T follicular helper cell (primary cell): ENCODE measurements at places on chromosomes 6 and 20.

DNA sequence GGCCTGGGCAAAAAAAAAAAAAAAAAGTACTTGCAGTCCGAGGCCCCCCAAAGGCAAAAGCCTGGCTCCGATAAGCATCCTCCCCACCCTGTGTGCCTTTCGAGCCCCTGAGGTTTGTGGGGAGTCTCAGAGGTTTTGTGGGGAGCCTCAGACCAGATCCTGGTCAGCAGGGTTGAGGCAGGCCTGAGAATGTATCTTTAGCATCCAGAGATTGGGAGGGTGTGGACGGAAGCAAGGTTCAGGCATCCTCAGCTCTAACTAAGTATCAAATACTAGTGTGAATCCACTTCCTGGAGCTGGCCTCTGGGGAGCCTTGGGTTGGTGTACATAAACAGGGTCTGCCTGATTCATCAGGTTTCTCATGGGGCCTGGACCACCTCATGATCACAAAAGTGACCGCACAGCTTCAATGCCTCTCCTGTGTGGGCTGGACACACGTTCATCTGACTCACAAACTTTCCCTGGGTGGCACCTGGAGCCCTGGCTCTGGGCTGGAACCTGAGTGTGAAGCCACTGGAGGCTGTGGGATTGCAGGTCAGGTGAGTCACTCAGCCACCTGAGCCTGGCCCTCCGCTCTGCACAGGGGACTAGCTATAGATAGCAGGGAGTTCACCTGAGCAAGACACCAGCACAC is 24.4 kb downstream of the PCMTD2 start:
- DNase-seq, result no peak

DNA sequence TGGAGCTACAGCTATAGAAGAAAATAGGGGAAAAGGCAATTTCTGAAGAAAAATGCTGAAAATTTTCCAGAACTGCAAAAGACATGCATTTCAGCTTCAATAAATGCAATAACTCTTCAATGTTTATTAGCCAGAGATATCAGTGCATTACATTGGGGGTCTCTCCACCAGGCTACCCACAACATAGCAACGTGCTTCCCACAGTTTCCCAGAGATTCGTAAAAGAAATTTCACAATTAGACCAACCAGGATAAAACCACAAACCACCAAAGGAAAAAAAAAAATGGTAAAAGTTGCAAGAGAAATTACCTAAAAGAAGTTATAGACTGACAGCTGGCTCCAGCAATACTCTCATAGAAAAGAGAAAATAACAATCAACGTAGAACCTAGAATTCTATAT is 16.0 kb downstream of the LY86 start:
- no peak for DNase-seq

DNA sequence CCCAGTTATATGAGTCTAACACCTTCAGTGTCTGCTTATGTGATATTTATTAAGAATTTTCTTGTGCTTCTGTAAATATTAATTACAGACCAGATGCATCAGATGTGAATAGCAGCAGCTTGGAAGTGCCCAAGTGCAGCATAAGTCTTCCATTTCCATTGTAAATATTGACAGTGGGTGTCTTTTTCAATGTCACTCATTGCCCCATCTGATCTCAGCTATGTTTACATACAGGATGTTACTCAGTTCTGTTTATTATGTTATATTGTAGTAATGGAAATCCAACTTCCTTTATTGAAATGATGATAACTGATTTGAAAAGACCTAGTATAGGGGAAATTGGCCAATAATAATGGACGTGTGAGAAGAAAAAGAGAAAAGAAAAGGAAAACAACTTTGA is 296.7 kb downstream of the SAMD5 start:
- DNase-seq, result no peak

DNA sequence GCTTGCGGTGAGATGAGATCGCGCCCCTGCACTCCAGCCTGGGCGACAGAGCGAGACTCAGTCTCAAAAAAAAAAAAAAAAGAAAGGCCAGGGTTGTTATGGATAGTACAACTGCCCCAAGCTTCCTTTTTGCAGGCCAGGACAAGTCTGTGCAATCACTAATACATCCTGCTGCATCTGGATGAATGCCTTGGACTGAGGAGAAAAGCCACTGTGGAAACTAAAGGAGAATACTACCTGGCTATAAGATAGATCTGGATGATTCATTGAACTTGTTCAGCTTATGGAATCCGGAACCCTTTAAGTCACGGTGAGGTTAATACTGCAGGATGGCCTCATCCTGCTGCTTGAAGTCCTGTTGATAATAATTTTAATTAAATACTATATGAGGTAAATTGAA is 278.2 kb downstream of the TFAP2A start:
- DNase-seq, result no peak

GRCh38 chr6:166935353-166935752 is 21.0 kb downstream of the RNASET2 start:
- no peak for DNase-seq

- no peak for DNase-seq
These were observed 8.5 kb downstream of the CNPY3 start for GRCh38 chr6:42937548-42938427.

DNA sequence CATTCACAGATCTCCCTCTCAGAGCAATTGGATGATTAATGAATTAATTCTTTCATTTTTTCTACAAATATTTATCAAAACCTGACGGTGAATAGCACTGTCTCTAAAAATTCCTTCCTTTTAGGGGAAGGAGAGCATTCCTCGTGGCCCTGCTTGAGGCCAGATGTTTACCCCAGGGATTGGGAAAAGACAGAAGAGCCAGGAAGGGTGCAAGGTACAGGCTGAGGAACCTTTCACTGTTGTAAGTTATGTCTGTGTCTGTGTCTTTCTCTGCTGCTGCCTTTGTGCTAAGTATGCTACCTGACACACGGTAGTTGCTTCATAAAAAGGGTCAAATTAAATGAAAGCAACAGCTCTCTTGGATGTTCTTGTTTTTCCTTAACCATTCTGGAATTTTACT is 27.4 kb upstream of the CCN2 start:
- DNase-seq, result no peak

DNA sequence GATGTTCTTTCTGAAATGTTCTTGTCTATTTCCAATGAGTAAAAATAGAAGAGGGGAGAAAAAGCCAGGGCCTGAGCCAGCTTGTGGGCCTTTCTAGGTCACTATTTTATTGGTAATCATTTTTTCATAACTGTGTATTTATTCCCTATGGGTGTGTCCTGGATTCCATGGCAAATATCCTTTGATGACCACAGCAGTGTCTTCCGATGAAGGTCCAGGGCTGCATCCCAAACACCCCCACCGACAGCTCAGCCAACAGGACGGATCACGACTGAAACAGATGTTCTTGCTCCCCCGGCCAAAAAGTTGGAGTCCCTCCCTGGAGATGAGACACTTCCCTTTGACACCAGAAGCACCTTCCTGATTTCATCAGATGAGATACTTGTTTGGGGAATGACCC is 105.4 kb upstream of the PLEKHG1 start:
- DNase-seq, result no peak

GRCh38 chr6:110265273-110265672 is 85.0 kb downstream of the CDC40 start:
- no peak for DNase-seq

GRCh38 chr20:49349694-49350252 is 71.9 kb upstream of the ZNFX1 start:
- DNase-seq, result no peak

DNA sequence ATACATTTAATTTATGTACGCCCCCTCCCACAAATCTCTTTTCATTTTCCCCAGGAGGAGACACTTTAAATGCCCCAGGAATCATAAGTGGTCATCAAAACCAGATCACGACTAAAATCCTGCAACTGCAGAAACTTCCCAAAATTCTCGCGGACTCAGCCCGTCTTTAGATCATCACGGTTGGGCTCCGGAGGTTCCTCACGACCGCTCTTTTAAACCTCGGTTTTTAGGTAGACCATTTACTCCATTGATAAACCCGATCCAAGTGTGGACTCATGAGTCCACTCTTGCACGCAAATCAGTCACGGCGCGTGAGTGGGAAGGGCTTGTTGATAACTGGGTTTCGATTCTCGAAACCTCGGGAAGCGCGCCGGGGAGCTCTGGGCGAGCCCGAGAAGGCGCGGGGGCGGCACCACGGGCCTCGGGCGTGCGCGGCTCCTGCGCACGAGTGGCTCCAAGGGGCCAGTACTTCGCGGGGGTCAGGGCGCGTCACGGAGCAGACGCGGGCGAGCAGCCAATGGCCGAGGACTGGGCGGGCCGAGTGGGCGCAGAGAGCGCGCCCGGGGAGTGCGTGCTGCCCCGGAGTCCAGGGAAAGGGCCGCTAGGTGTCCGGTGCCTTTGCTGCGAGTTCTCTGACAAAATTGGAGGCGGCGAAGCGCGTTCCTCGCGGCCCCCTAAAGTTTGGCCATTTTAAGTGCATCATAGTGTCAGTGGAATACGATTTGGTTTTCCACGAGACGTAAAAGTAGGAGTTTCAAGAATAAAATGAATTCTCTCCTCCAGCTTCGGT is 635 bp upstream of the TENT5A start:
- peak; percentile 43 for DNase-seq

DNA sequence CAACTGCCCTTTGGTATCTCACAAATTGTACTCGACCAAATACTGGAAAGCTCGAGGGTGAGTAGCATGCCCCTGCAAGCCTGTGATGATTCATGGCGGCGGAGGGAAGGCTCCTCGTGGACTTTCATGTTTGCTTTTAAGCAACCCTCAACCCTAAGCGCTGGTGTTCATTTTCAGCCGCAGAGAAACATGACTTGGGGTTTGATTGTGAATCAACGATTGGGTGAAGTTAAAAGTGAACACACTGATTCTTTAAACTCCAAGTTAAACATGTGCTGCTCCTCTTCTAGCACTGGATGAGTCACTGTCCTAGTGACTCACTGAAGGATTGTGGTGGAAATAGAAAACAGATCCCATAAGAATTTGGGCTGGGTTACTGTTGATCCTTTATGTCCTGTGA is 8.3 kb downstream of the CD109 start:
- no peak for DNase-seq

DNA sequence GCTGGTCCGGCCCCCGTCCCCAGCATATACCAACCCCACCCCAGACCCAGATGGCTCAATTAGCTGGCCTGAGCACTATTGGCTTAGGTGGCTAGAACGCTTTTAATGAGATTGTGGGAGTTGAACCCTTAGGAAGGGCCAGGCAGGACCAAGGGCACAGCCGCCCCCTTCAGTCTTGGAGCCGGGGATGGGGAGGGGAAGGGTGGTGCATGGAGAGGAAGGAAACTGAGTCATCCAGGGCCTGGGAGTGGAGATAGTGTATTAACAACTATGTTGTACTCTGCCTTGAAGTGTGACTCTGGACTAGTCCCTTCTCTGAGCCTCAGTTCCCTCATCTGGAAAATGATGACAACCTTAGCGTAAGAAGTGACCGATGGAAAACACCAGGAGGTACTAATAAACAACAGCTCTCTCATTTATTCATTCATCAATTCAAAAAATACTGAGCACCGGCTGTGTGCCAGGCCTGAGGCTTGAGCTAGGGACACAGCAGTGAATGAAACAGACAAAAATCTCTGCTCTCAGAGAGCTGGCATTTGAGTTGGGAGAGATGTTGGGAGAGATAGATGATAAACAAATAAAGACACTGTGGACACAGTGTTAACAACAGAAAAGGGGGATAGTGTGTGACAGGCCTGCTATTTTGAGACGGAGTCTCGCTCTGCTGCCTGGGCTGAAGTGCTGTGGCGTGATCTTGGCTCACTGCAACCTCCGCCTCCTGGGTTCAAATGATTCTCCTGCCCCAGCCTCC is 11.5 kb downstream of the PEDS1 start:
- no peak for DNase-seq

GRCh38 chr6:126620719-126621118 is 280.8 kb downstream of the CENPW start:
- no peak for DNase-seq

GRCh38 chr20:44217342-44218092 is 6.9 kb upstream of the OSER1 start:
- peak; percentile 62 for DNase-seq

DNA sequence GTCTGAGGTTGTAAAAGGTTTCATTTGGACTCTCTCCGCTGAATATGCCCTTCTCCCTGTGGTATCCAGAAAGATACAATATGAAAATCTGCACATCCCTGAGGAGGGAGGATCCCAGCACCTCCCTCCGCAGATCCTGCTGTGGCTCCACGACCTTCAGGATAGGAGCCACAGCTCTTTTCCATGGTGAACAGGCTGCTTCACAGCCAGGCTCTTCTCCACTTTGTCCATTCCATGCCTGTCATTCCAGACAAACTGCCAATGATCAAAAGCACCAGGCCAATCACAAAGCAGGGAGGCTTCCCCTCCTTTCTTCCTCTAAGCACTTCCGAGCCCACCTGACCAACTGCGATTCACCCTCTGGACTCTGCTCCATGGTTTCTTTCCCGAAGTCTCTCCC is 339.8 kb downstream of the ESR1 start:
- no peak for DNase-seq

- no peak for DNase-seq
These were observed 53.9 kb upstream of the SCML4 start for GRCh38 chr6:107877968-107878367.

DNA sequence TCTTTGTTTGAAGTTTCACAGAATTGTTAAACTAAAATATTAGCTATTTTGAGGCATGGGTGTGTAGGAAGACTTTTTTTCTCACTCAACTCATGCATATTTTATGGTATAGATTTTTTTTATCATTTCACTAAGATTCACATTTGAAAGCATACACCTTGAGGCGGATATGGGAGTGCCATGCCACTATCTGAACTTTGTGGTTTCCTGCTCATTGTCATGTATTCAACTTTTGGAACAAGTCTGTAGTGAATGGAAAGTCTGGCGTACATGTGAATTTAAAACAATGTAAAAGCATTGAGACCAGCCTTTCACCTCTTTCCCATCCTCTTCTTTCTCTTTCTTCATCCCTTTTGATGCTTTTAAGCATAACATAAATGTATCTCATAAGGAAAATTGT is 147.9 kb downstream of the TPBG start:
- DNase-seq, result no peak

DNA sequence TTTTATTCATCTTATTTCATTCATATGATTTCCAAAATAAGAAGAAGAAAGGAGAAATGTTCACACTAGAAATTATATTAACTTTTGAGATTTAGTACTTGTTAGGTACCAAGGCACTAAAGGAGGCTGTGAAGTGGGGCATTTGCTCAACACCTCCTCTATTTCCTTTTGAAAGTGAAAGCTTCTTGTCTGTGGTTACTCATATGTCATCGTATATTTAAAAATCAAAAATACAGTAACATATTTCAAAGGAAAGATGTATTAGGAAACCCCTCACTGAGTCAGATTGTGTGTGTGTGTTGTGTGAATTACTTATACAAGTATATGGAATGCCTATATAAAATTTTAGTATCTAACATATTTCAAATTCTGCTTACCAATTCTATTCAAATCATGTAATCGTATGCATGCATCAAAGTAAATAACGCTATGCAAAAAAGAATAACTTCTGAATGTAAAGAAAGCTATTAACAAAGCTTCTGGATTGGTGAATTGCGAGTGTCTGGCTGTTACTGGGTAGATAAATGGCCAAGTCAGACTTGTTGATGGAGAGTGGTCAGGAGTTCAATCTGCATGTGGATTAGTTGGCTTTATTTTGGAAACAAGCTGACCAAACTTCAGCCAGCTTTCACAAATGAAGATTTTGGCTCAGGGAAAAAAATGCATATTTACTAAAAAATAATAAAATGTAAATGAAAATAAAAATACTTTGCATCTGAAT is 70.9 kb downstream of the PACRG start:
- DNase-seq, result no peak
